Fibroblast of skin of right biceps (primary cell): ENCODE measurements at places on chromosomes 3 and 15.

GRCh38 chr3:42165211-42165610, 74.1 kb downstream of the TRAK1 start:
- no peak for DNase-seq

DNA sequence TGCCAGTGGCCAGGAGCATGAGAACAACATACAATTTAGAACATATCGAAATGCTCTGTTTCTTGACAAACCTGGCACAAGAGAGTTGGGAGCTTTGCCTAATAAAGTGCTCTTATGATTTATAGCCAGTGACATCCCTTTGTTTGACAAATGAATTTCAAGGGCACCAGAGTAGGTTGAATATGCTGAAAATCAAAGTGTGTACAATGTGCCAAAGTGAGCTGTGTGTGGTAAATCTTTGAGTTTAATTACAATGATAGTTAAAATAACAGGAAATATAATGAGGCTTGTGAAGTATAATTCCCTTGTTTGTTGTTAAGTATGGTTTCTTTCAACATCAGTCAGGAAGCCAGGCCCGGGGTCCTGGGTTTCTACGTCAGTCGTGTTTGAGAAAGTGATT, 211.9 kb downstream of the EBLN2 start:
- DNase-seq: no peak

DNA sequence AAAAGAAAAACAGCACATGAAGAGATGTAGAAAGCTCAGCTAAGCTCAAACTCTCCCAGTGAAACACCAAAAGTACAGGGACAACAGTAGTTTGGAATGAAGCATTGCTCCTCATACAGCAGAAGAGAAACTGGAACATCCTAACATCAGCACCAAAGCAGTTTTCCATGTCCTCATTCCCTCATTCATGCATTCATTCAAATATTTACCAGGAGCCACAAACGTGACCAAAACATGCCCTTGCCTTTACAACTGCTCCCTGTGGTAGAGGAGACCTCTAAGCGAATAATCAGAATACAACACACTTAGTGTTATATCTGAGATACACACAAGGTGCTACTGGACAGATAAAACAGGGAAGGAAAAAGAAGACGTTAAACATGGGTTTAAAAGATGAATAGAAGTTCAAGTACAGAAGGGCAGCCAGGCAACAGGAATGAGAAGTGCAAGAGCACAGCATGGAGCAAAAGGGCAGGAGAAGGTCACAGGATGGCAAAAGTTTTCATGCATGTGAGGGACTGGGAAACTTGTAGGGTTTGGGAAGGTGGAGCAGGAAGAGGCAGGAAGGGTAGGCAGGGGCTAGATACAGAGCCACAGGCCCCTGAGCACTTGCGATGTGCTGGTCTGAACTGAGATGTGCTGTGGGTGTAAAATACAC, 58.5 kb upstream of the LMCD1 start:
- no peak for DNase-seq

DNA sequence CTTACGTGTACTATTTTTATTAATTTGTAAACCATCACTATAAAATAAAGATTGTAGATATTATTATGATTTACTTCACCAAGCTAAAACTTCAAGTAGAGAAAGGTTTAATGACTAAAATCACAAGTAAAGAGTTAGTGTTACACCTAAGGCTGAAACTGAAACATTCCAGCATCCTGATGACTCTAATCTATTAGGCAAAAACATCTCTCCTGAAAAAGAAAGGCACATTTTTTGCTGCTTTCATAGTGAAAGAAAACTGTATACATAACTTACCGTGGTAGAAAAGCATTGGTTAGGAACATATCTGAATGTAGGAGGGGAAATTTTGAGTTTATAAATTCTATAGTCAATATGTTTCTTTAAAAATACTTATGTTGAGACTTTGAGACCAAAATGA, 35.4 kb downstream of the CCDC191 start:
- DNase-seq: no peak

DNA sequence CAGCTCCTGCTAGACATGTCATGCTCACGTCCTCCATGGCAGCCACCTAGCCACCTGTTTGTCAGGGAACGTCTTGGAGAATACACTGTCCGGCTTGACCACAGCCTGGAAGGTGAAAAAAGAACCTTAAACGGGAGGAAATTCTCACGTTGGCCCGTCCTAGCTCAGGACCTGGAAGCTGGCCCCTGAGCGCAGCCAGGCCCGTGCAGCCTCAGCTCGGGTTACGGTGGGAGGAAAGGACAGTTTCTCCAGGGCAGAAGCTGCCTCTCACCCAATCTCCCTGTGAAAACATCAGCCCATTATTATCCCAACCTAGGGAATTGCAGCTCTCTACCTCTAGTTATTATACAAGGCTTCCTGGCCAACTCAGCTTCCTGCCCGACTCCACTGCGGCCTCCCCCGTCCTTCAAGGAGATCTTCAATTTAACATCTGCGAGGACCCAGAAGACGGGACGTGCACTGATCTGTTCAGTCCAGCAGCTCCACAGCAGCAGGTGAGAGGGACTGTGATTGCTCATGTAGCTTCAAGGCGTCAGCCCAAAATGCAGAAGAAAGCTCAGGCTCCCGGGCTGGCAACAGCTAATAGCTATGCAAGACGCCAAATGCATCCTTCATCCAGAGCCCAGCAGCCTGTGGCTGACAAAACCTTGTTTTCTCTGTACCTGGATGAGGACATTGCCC, 84.7 kb downstream of the ADAMTS17 start:
- no peak for DNase-seq

DNA sequence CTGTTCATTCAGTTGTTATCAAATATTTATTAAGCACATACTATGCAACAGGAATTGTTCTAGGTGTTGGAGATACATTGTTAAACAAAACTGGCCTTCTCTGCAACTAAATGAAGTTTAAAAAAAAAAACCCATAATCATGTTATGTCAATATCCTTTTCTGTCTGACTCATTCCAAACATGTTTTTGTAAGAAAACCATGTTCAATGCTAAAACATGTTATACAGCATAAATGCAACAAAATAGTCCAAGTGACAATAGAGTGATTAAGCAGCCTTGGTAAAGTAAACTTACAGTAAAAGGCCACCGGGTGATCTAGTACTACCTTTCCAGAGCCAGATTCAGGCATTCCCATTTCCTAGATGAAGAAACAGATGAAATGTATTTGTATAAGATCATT, 278.0 kb upstream of the NECTIN3 start:
- no peak for DNase-seq

DNA sequence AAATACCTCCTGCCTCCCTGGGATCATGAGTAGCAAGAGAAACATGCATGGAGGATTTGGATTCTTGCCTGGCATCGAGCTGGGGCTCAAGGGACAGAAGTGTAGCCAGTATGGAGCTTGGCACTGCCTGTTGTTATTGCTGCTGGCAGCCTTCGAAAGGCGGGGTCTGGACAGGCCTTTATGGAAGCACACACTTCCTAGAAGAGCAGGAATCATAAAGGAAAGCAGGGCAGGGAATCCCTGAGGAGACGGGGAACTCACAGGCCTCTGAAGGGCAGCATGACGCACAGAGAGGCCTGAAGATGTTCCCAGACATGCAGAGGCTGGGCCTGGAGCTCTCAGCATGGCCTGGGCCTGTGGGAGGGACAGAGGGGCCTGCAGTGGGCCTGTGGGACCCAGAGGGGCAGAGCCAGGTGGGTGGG, 18.6 kb upstream of the SLC41A3 start:
- peak; percentile 27 for DNase-seq

GRCh38 chr3:123732447-123732846, 147.6 kb upstream of the HACD2 start:
- peak; percentile 86 for DNase-seq

- DNase-seq: no peak
Observed at GRCh38 chr15:65249641-65250040, 37.0 kb downstream of the PARP16 start.

- DNase-seq: no peak
Observed at GRCh38 chr3:42801784-42802183, 2.5 kb downstream of the HIGD1A start.

GRCh38 chr15:65305150-65305758, 777 bp downstream of the RNU5B-1 start:
- DNase-seq: no peak

DNA sequence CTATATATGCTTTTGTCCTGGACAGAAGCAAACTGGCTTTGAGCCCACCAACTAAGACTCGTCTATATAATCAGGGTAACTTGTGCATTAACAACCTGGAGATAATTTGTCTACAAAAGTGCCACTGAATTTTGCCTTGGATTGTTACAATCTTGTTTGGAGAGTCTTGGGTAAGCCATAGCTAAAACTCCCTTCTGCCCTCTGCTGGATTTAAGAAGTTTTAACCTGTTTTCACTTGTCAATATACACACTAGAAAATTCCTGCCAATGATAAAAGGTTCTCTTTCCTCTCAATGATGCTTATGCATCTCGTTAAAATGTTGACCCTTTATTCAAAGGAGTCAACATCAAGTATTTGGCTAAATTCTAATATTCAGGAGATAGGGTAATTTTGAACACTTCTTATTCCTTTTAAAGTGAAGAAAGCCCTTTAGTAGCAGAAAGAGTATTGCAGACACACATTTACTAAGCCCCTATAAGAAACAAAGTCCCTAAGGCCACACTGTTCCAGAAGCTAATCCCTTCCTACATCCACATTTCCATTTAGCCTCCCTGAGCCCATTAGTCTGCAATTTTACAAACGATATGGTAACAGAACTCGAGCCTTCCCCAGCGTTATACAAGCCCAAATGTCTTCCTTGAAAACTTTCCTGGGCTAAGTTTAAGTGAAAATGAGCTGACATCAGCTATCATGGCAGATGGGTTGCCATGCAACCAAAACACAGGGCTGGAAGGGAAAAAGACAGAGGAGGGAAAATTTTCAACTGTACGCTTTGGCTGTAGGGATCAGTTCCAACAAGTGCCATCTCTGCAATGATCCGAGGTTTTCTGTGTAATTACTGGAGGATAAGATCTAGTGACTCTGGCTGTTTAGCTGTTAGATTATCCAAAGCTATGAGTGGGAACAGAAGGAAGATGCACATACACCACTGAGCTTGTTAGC, 75.9 kb upstream of the FGF12 start:
- peak; percentile 28 for DNase-seq

GRCh38 chr3:113039546-113039945, 48.8 kb downstream of the GTPBP8 start:
- DNase-seq: no peak

DNA sequence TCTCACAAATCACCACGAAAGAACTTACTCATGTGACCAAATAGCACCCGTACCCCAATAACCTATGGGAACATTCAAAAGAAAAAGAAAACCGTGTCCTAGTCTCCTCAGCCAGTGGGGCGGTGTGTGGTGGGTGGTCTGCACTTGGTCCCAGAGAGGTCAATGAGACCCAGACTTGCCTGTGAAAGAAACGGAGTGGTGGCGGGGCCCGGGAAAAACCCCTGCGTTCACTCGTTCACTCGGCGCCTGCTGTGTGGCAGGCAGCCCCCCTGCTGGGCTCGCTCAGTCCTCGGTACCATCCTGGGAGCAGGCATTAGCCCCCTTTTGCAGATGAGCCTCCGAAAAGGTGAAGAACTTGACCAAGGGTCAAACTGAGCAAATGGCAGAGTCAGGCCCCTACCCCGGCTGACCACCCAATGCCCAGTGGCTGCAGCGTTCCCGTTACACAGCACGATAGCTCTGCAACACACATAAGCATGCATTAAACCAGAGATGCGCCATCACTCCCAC, 36.0 kb downstream of the ZDHHC19 start:
- DNase-seq: no peak

GRCh38 chr15:93942269-93942694, 289.1 kb upstream of the MCTP2 start:
- no peak for DNase-seq

DNA sequence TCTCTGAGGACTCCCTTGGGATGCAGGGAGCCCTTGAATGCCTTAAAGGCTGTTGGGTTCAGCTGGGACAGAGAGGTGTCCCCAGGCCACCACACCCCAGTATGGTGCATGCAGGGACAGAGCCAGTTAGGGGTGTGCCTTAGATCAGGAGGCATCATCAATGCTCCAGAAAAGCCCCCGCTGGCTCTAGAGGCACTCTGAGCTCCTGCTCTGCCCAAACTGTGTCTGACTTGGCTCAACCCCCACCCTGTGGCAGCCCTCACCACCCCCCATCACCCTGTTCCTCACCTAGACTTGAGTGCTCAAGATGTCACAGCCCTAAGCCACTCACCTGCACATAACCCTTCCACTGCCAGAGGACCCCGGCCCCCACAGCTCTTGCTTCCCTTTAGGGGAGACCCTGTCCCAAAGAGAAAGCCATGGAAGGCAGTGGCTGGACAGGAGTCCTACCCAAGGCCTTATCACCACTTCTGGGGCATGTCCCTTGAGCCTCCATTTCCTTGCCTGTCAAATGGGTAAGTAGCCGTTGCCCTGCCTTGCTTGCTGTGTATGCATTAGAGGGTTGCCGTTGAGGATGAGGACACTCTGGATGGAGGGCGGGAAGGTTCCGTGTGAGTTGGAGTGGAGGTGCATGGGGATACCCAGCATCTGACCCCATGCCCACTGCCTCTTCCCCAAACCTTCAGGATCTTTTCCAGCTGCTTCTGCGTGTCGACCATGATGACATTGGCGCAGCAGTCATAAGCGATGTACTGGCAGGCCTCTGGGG, 41.4 kb downstream of the ACSBG1 start:
- DNase-seq: no peak

DNA sequence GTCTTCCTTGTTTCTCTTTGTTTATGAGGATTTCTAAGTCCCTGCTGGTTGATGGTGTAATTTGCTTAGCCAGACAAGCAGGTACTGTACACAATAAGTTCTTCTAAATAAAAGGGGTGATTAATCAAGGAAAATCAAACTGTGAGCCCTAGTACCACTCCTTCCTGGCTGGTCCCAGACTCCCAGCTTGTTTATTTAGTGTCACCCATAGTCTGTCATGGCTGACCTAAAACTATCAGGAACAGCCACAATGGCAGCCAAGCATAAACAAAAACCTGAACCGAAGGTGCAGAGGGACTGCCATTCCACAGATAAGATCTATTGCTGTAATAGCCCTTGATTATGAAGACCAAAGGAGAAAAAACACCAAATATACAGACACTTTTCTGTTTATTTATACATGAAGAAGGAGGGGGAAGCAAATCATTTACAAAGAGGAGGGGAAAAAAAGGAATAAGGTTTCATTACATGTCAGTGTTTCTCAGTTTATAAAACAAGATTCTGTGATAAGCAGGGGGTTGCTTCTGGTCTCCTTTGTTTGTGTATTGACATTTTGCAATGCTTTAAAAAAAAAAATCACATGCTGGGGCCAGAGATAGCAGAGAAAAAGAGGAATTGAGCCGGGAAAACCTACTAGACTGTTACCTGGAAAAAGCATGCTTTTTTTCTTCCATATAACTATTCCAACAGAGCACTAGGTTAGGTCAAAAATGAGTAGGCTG, 182.4 kb upstream of the DPH6 start:
- DNase-seq: no peak

GRCh38 chr15:47293466-47294162, 423.7 kb upstream of the SEMA6D start:
- DNase-seq: peak; percentile 95

GRCh38 chr3:120879411-120879810, 28.6 kb upstream of the STXBP5L start:
- DNase-seq: no peak
